ENCODE measurements at places on chromosomes 7 and 10.

GRCh38 chr7:30471205-30471604, 7.4 kb downstream of the NOD1 start:
- peak; percentile 94 for DNase-seq

GRCh38 chr7:66344166-66344565, 139.0 kb downstream of the TPST1 start:
- no peak for DNase-seq

GRCh38 chr7:126953461-126953860, 299.3 kb downstream of the GRM8 start:
- DNase-seq: no peak

DNA sequence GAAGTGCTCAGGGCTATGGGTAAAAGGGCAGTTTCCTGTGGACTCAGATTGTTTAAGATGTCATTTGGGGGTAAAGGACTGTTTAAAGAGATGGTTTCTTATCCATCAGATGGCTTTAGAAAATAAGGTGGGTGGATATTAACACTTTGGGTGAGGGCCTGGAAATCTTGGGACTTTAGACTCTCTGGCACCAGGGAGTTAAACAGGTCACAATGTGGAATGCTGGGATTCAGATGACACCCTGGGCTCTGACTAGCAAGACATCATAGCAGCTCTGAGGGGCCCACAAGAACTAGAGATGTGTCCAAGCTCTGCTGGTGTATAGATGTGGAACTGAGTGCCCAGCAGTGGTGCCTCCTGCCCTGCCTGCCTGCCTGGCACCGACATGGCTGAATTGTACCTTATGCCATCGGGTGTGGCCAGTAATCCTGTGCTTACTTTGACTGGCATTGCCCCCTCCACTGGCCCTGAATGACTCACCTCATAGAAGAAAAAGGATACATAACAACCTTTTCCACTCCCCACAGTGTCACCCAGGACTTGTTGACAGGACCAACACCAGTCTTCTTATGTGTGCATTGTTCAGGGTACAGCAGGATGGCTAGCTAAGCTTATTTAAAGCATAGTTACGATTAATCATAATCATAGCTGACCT, 100.0 kb upstream of the PRR15 start:
- DNase-seq: no peak

GRCh38 chr10:74738542-74738941, 87.9 kb upstream of the KAT6B start:
- no peak for DNase-seq

DNA sequence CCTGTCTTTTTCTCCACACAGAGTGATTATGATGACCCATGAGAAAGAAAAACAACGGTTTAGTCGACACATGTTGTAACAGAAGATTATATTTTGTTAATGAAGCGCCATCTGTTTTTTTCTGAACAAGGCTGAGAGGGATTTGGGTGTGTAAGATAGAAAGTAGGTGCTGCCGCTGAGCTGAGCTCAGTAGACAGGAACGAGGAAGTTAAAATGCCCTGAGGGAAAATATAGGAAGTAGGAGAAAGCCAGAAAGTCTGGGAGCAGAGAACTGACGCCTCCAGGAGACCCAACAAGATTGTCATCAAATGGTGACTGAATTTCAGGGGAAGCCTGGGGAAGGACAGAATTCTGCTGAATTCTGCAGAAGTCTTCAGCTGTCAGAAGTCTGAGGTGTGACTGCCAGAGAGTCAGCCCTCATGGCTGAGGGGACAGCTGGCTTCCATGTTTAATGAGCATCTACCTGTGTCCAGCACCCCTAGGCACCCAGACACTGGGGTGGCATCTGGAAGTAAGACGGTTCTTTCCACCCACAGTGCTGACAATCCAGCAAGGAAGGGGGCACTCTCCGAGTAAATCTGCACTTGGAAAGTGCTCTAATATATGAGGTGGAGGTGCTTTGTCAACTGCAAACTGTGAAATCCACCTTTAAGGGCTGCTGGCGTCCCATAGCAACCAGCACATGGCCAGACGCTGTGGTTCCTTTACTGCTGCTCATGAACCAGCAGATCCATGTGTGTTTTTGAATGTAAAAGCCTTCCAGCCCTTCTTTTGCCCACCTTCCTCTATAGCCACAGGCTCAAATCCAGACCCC, 12.5 kb upstream of the TSPAN15 start:
- no peak for DNase-seq

- DNase-seq: peak; percentile 4
These were observed 230.9 kb downstream of the ZMYND11 start for GRCh38 chr10:366186-366585.

GRCh38 chr7:91265693-91266066, 1.4 kb downstream of the FZD1 start:
- no peak for DNase-seq

GRCh38 chr10:89981891-89982290, 280.5 kb downstream of the KIF20B start:
- DNase-seq: no peak

DNA sequence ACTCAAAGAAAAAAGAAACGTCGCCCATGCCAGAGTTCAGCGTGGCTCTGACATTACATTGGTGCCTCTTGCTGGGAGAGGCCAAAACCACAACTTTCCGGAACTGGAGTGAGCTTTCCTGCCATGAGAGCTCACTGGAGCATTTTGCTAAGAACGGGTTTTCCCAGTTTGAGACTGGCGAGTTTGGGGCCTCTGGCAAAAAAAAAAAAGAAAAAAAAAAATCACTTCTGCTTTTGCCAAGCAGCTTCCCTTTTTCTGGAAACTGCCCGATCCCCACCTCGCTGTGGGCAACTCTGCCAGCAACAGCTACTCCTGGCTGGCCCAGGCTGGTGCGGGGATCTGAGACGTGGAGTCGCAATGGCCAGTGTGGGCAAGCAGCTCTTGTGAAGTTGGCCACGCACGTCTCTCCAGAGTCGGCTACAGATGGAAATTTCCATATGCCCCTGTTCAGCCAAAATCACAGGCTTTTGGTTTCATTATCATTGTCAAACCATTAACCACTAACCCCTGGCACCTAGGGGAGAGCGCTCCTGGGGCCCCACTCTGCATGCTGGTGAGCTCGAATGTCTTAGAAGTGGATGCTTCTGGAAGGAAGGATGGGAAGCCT, 25.7 kb downstream of the PRKAG2 start:
- no peak for DNase-seq

DNA sequence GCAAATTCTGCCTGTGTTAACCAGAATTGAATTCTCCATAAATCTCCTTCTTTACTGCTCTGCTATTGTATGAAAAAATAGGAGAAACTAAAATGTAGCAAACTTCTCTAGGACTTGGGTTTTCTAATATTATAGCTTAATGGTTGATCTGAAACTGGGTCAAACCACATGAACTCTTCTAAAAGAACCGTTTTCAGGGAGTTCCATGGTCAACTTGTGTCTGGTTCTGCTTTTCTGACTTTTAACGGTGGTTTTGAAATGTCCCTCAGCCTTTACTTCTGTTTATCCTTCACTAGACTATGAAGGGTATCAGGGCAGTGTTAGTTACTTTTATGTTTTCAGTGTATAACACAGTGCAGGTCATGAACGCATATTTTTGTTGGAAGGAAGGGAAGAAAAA, 242.2 kb downstream of the TSPAN12 start:
- DNase-seq: no peak

GRCh38 chr7:83178796-83179195, 16.1 kb upstream of the PCLO start:
- no peak for DNase-seq

DNA sequence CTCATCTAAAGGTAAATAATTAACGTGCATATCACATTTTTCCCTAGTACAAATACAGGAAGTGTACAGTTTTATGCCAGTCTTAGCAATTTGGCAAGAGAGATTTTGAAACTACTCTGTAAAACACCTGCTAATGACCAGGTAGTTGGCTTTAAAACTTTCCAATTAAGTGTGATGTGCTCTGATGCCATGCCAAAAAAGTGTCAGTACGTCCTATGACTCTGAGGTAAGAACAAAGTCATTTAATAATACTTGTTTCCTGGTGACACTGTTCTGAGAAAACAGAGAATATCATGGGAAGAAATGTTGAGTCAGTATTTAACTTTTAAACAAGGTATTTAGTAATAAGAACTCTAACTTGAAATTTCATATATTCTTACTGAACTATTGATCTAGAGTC, 9.6 kb downstream of the PDZD8 start:
- no peak for DNase-seq

- no peak for DNase-seq
These were observed 94.4 kb downstream of the GLRX3 start for GRCh38 chr10:130230611-130231010.

- DNase-seq: no peak
These were observed 226.0 kb downstream of the BMPER start for GRCh38 chr7:34131371-34131770.

GRCh38 chr10:117163061-117163953, 25.2 kb upstream of the VAX1 start:
- no peak for DNase-seq

GRCh38 chr7:157438121-157439025, 101.6 kb downstream of the DNAJB6 start:
- DNase-seq: no peak
